ENCODE measurements at places on chromosomes 5 and 9. TPM values are rescaled to one million over a fixed set of nuclear protein-coding genes. Genes with fewer than 3 reads are reported as not detected.

FKTN gene
- 19.0 TPM for total RNA-seq

TNFAIP8 gene
- total RNA-seq = 44.0 TPM

GAPT gene
- total RNA-seq = not detected

HARS2 gene
- 32.5 TPM for total RNA-seq

ADAMTS12 gene
- total RNA-seq = 135 TPM

FOXD1 gene
- total RNA-seq = 23.6 TPM

SEC24A gene
- total RNA-seq = 32.4 TPM

PCDHB12 gene
- total RNA-seq = under 0.01 TPM

S1PR3 gene
- total RNA-seq = 39.2 TPM
